ENCODE measurements at places on chromosomes 6 and 20. TPM values are rescaled to one million over a fixed set of nuclear protein-coding genes. Genes with fewer than 3 reads are reported as not detected.

DNA sequence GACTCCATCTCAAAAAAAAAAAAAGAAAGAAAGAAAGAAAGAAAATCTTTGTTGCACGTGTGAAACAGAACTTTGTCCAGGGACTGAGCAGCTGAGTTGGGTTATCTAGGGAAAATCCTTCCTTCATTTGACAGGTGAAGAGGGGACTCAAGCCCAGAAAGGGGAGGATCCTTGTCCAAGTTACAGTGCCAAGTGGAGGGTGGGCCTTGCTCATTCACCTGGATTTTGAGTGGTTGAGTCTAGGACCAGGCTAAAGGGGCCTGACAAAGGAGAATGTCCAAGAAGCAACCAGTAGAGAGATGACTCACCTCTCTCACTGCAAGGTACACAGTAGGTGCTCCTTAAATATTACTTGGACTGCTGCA, 2.7 kb downstream of the TGIF2 start:
- peaks cover 19% of the 10 kb centered on the region for H3K4me1 ChIP-seq
- H3K27me3 ChIP-seq: no peaks in the 10 kb centered on the region
- no peak overlapping the region for H3K4me3 ChIP-seq
- H3K27ac ChIP-seq: no peak overlapping the region
- no peak for DNase-seq
- H3K36me3 ChIP-seq: peaks cover 14% of the 10 kb centered on the region

DNA sequence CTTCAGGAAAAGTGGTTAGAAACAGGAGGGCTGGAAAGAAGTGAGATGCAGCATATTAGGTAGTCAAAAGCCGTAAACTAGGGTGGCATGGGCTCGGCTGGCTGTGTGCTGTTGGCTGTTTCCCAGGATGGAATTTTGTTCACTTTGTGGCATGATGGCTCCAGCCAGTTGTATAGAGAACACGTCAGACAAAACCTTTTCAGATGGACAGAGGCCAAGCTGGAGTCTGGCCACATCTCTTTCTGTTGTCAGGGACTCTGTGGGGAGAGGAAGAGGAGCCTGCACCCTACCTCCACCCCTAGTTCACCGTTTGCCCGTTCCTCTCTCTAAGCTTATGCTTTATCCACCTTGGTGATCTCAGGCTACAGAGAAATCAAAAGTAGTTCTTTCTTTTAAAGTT, 22.0 kb downstream of the C6orf89 start:
- H3K36me3 ChIP-seq: no peaks in the 10 kb centered on the region
- no peak overlapping the region for H3K4me3 ChIP-seq
- H3K27ac ChIP-seq: no peak overlapping the region
- H3K27me3 ChIP-seq: no peaks in the 10 kb centered on the region

DNA sequence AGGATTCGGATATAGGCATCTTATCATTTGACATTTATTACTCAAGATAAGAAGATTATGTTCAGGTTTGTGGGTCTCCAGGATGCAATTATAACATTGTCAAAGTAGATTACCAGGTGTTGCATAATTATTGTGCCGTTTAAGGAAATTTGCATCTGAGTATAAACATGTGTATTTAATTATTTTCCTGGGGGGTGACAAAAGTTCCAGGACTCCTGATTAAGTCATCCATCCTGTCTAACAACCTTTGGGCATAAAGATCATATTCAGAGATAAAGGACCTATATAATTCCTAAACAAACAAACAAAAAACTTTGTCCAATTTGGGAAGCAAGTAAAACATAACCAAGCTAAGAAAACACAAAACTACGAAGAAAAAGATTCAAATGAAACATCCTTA, 3.3 kb upstream of the PPP1R14C start:
- DNase-seq: no peak
- H3K4me3 ChIP-seq: no peak overlapping the region
- H3K27ac ChIP-seq: no peak overlapping the region
- no peaks in the 10 kb centered on the region for H3K36me3 ChIP-seq
- H3K4me1 ChIP-seq: peaks cover 16% of the 10 kb centered on the region

DNA sequence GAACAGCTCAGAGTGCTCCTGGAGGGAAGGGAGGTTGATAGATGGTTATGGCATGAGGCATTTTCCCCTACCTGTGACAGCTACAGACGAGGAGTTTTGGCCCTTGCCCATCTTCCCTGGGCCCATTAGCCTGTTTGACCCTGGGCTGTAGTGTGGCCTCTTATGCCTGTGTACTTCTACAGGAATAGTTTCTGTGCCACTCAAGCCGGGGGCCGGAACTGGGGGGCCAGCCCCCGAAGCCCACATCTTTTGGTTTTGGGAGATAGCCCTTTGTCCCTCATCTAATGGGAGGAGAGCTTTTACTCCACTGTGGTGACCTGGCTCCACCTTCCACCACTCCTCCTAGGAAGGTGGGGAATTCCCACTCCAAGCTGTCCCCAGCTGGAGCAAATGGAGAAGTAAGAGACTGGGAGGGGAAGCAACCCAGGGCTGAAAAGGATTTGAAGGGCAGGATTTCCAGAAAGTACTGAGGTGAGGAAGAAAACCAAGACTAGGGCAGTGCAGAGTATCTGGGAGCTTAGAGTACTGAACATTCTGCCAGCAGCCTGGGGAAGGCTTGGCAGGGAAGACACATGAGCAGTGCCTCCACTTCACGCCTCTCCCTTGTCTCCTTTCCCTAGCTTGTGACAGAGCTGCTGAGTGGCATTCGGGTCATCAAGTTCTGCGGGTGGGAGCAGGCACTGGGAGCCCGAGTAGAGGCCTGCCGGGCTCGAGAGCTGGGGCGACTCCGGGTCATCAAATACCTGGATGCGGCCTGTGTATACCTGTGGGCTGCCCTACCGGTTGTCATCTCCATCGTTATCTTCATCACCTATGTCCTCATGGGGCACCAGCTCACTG, 6.9 kb downstream of the ABCC10 start:
- H3K27me3 ChIP-seq: no peaks in the 10 kb centered on the region
- H3K4me1 ChIP-seq: no peaks in the 10 kb centered on the region
- no peak overlapping the region for H3K27ac ChIP-seq
- no peak for DNase-seq
- H3K36me3 ChIP-seq: no peaks in the 10 kb centered on the region

DNA sequence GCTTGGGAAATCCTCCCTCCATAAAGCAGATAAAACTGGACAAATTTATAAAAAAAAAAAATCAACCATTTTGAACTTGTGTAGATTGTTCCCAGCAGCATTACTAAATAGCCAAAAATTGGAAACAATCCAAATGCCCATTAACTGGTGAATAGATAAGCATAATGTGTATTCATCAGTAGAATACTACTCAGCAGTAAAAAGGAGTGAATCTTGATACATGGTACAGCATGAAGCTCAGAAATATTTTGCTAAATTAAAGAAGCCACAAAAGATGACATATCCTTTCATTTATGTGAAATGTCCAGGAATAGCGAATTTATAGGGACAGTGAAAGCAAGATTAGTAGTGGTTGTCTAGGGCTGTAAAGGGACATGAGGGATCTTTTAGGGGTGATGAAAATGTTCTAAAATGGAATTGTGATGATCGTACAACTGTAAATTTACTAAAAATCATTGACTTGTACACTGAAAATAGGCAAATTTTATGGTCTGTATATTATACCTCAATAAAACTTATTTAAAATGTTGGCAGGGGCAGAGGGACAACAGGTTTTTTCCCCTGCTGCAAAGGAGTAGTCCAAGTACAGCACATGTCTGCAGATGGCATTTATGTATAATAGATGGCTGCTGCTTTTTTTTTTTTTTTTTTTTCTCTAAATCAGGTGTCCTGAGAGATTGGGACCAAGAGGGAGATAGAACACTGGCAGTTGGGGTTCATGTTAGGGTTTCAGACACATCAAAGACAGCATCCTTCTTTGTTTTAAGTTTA, 59.5 kb downstream of the CBFA2T2 start:
- no peaks in the 10 kb centered on the region for H3K4me1 ChIP-seq
- no peaks in the 10 kb centered on the region for H3K36me3 ChIP-seq
- no peak overlapping the region for H3K27ac ChIP-seq
- no peaks in the 10 kb centered on the region for H3K27me3 ChIP-seq
- H3K4me3 ChIP-seq: no peak overlapping the region

- no peaks in the 10 kb centered on the region for H3K36me3 ChIP-seq
- no peak for DNase-seq
- no peak overlapping the region for H3K4me3 ChIP-seq
- H3K4me1 ChIP-seq: no peaks in the 10 kb centered on the region
- no peaks in the 10 kb centered on the region for H3K27me3 ChIP-seq
- no peak overlapping the region for H3K27ac ChIP-seq
Observed at GRCh38 chr6:68728159-68728979, 93.3 kb downstream of the ADGRB3 start.

Gene SLC22A23
- total RNA-seq: 13.6 TPM

Gene TXLNB
- 0.22 TPM for total RNA-seq

Gene TNFRSF21
- 7.2 TPM for total RNA-seq

Gene PRND
- not detected for total RNA-seq

All from right lobe of liver (tissue), 6 donors.